ENCODE measurements at places on chromosomes 1 and 21.

DNA sequence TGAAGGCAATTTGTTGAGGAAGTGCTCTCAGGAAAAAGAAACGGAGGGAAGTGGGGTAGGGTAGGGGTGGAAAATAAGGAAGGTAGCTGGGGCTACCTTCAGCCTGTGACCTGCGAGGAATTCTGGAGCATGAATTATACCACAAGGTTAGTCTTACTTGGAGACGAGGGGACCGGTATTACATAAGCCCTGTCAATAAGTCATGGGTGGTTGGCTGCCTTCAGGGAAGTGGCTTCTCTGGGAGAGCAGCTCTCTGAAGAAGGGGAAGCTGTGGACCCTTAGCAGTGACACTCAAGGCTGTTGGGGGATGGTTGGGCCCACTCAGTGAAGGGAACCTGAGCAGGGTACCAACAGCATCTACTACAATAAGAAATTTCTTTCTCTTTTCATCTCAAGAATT lies 111.3 kb downstream of the TNFSF18 start:
- DNase-seq, result no peak

GRCh38 chr1:46102769-46103476 lies 29.5 kb downstream of the PIK3R3 start:
- DNase-seq, result no peak

DNA sequence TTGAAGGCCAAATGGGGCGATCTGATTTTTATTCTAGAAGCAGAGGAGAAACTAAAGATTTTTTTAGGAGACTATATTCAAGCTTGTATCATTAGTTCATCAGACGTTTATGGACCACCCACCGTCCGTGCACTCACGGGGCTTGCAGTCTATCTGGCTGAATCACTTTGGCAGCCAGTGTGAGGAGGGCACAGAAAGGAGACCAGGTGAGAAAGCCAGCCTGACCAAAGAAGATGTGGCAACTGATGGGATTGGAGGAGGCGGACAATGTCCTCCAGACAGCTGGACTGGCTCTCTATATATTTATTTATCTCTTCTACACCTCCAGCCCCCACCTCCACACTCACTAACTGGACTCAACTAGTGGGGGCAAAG lies 822 bp upstream of the ELOVL1 start:
- peak; percentile 4 for DNase-seq

DNA sequence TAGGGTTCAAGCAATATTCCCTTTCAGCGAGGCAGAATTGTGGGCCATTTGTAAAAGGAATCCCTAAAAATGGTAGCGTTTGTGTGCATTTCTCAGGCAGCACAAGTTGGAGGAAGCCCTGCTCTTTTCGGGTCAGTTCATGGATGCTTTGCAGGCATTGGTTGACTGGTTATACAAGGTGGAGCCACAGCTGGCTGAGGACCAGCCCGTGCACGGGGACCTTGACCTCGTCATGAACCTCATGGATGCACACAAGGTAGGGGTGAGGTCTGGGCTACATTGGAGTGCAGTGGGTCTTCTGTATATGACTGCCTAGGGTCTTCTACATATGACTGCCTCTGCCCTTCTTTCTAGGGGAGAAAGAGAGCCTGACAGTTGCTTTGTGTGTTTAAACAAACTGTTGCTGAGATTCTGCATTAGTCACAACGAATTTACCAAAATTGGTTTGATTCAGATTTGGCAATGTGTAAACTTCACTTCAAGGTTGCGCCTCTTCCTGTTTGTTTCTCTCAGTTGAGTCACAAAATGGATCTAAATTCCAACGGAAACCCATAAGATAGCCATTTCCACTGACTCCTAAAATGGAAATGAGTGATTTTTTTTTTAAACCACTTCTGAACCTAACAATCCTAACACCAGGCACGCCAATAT lies 40.4 kb upstream of the BMP8A start:
- DNase-seq, result no peak

DNA sequence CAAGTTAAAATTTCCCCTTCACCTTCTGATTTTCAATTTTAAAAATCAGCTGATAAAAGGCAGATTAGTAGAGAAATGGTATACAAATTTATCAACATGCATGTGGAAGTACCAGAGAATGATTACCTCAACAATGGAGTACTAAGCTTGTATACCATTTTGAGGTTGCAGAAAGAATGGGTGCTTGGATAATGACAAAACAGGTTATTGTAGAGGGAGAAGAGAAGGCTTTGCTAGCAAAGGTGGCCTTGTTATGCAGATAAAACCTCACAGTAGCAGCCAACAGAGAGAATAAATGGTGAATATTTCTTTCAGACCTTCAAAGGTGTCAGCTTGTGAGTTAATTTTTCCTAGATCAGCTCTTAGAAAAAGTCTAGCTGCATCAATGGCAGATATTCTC lies 1174.9 kb upstream of the ADGRL4 start:
- DNase-seq, result no peak

- DNase-seq, result peak; percentile 54
These were observed 5.7 kb downstream of the GJB3 start for GRCh38 chr1:34786521-34787325.

DNA sequence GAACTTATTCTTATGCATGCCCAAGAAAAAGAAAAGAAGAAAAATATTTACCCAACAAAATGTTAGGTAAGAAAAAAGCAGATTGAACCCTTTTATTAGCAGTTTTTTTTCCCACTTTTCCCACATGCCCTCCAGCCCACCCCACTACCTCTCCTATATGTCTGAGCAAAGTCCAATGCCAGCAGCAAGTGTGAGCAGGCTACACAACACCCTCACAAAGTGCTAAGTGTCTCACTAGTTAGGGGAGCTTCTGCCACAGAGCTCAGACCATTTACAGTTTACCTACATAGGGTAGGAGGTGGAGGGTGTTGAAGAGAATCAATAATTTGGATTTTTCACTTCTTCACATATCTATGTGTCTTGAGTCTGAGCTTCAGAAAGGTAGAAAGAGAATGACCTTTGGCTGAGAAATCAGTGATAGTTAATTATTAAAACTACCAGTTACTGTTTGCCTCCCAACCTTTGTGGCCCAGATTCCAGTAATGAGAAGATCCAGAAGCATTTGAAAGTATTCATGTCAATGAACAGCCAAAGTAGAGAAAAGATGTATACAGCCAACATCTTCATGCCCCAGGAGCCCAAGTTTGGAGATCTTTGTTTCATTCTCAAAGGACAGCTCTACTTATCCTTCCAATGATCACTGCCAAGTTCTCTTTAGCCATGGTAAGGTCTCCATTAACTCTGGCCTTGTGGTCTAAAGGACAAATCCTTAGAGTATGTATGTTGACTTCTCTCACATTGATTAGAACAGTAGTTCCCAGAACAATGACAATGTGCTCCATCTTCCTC lies 26.2 kb downstream of the OR10J5 start:
- DNase-seq, result no peak

DNA sequence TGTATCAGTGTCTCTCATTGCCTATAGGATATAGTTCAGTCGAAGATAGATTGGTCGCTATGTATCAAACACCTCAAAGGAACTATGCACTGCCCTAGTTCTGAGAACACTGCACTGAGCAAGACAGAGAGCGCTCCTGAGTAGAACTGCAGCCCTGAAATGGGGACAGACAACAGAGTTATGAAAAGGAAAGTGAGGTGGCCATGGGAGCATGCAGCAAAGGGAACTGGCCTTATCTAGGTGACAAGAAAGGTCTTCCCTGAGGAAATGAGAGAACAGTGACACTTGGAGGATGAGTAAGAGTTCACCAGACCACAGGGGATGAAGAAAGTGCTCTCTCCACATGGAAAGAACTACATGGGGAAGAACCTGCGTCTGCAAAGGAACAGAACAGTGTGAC lies 7.5 kb upstream of the G0S2 start:
- DNase-seq, result no peak

- DNase-seq, result peak; percentile 15
These were observed 731 bp downstream of the EFNA4 start for GRCh38 chr1:155064111-155064831.

DNA sequence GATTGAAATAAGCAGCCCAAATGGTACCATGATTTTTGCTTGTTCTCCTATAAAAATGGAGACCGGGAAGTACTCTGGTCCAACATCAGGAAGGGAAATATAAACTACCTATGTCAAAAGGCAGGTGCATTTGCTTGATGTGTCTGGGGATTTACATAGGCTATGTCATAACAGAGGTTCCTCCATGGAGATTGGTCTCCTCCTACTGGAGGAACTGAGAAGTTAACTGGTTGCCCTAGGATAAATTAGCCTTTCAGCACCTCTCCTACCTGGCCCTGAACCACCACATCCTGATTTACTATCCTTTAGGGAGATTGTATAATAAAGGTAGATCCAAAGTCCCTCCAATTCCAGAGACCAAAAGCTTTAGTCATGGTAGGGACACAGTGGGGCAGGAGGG lies 1109.3 kb upstream of the B3GALT2 start:
- peak; percentile 59 for DNase-seq

- no peak for DNase-seq
These were observed 225.4 kb downstream of the RHOU start for GRCh38 chr1:228960705-228961104.

DNA sequence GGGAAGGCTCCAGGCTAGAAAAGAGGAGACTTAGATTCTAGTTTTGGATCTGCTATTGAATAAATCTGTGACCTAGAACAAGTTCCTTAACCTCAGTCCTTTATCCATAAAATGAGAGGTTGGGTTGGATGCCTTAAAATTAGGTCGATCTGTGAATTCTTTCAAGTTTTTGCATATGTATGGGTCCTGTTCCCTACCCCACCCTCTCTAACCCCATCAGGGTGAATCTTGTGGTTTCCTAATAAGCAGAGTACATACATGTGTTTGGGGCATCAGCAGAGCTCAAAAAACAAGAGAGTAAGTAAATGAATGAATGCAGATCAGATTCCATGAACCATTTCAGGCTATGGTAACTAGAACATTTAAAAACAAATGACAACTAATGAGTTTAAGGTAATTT lies 6.2 kb downstream of the SPRR4 start:
- DNase-seq, result no peak

GRCh38 chr1:57887964-57888491 lies 464.2 kb upstream of the DAB1 start:
- peak; percentile 3 for DNase-seq

- DNase-seq, result no peak
These were observed 54.4 kb downstream of the EPRS1 start for GRCh38 chr1:219991919-219992318.

All from NCI-H146 (cell line).